ENCODE measurements at places on chromosomes 5 and 9.

DNA sequence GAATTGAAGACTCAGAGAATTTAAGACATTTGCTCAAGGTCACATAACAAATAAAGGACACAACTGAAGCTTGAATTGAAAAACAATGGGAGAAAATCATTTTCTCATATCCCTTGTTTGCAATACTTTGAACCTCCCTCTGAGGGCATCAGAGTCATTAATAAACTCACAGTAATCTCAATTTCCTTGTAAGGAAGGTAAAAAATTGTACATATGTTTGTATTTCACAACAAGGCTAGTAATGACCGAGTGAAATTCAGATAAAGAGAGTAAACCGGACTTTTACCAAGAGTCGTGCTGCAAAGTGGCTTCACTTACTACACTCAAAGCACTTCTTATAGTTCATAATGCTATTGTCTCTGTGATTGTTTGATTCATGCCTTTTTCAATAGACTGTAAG, 665.0 kb downstream of the NR2F1-AS1 start:
- DNase-seq: no peak

DNA sequence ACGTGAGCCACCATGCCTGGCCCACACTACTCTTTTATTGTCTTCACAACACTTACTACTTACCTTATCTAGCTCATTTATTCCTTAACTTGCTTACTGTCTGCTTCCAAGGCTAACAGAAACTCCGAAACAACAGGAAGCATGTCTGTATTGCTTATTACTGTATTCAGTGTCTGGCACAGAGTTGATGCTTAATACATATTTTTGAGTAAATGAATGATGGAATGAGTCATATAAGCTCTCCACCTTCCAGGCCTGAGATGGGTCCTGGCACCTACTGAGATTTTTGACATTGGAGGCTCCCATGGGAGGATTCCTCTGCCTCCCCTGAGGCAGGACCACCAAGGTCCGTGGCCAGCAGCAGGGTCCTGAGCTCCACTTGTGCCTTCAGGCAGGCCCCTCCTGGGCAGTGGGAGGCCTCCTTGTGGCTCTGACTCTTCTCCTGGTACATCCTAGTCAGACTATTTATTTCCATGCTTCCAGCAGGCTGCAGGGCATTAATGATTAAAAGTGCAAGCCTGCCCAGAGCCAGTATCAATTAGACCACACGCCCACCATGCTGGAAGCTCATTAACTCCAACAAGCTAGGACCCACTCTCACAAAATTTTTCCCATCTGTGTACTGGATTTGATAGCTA, 76.5 kb upstream of the CTNNA1 start:
- DNase-seq: no peak

- no peak for DNase-seq
These were observed 3.3 kb downstream of the EBF1 start for GRCh38 chr5:159096243-159096923.

DNA sequence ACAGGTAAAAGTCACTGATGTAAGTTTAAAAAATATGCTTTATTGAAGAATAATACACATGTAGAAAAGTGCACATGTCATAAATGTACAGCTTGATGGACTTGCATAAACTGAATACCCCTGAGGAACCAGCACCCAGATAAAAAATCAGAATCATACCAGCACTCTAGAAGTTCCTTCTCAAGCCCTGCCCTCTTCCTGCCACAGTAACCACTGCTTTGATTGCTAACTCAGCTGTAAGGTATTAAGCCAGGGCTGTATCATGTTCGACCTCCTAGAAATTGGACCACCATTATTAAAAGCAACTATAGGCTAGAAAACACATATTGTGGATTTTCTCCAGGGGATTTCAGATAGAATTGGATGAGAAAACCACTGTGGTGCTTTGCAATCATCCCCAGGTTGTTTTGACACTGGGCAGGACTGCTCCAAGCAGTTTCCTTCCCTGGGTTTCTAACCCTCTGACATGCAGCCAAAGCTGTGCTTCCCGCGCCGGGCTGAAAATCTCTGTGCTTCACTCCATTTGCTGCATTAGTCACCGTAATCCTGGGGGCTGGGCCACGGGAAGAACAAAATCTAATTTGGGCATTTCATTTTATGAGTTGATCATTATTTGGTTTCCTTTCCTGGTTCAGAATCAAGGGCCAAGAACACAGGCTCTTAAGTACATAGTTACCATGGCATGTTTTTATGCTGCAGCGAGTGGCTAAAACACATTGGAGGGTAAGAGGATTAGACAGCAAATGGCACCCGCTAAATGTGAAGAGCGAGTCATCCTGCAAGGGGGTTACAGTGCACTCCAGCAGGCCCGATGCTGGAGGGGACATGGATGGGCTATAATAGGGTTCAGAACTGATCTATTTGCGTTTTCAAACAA, 139.4 kb upstream of the IL12B start:
- DNase-seq: peak; percentile 13

DNA sequence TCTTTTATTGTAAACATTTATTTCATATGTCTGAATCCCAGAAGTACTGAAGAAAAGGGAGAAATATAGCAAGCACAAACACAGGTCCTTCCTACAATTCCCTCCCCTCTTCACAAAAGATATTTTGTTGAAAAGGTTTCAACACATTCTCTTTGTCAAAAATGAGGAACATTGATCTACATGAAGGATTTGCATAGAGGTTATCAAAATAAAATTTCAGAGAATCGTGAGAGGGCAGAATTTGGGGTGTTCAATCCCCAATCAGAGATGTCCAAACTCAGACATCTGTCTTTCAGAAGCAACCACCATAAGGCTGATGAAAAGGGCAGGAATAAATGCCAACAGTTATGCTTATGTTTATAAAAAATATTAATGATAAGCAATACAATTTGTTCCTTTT, 69.2 kb downstream of the MARCHF3 start:
- DNase-seq: no peak

GRCh38 chr5:149030838-149031397, 31.9 kb downstream of the SH3TC2 start:
- no peak for DNase-seq

- no peak for DNase-seq
These were observed 183.2 kb downstream of the ACTL7B start for GRCh38 chr9:108672475-108673190.

DNA sequence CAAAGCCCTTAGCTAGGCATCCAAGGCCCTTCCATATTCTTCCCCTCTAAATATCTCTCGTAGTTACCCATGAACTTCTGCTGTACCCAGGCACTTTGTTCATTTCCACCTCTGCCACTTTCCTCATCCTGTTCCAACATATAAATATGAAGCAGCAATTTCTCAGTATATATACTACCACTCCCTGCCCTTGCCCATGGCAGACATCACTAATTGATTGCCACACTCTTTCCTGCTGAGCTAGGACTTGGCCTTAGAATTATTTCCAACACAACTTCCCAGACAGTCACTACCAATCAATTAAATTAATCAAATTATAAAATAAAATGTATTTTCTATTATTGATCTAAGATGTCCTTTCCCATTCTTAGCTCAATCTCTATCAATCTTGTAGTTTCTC, 8.5 kb downstream of the INSYN2B start:
- DNase-seq: no peak

DNA sequence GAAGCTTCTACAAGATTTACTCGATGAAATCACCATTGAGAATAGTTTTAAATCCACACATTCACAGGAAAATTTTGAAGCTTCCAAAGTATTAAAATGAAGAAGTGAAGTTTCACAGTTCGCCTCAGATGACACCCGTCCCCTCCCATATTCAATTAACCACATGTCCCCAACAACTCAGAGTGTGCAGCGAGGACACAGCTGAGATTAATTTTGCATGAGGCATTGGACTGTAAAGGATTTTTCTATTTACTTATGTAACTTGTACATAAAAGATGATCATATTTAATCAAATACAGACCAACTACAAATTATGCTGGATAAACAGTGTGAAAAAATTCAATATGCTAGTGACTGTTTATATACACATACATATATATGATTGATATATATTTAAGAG, 84.7 kb upstream of the OLFM1 start:
- DNase-seq: no peak

- no peak for DNase-seq
These were observed 176.4 kb upstream of the PLCXD3 start for GRCh38 chr5:41686767-41687166.

GRCh38 chr5:149374303-149374702, 4.8 kb downstream of the IL17B start:
- DNase-seq: no peak

- DNase-seq: no peak
These were observed 154.5 kb upstream of the IER5L start for GRCh38 chr9:129332581-129332980.

DNA sequence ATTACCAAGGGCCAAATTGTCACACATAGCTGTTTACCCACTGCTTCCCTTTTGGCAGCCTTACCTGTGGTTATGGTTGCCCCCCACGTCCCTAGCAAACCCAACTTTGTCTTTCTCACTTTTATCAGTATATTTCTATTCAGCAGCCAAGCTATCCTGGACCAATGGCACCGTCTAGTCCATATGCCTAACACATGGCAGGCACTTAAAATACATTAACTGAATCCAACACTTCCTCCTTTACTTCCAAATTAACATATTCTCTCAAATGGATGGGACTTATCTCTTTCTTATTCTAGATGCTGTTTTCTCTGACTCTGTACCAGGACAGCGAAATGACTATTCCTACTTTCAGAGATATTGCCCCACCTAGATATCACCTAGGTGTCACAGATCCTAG, 50.9 kb upstream of the SLC44A1 start:
- no peak for DNase-seq

DNA sequence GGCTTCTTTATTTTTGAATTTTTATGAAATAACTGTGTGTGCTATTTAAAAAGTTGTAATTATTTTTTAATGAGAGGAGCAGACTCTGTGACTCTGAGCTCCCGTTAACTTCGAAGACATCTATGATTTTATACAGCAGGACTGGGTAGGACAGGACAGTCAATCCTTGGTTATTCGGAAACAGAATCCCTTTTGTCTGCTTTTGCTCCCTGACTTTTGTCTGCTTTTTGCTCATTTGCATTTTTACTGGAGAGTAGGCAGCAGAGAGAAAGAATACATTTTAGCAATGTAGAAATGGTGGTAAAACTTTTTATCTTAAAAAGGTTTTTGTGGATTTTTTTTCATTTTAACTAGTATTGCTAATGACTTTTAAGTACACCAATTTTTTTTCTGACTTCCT, 303.6 kb downstream of the ARHGAP26 start:
- DNase-seq: no peak

GRCh38 chr5:128407944-128408343, 130.1 kb downstream of the FBN2 start:
- no peak for DNase-seq

- DNase-seq: no peak
These were observed 847.3 kb downstream of the MAT2B start for GRCh38 chr5:164352695-164353094.

DNA sequence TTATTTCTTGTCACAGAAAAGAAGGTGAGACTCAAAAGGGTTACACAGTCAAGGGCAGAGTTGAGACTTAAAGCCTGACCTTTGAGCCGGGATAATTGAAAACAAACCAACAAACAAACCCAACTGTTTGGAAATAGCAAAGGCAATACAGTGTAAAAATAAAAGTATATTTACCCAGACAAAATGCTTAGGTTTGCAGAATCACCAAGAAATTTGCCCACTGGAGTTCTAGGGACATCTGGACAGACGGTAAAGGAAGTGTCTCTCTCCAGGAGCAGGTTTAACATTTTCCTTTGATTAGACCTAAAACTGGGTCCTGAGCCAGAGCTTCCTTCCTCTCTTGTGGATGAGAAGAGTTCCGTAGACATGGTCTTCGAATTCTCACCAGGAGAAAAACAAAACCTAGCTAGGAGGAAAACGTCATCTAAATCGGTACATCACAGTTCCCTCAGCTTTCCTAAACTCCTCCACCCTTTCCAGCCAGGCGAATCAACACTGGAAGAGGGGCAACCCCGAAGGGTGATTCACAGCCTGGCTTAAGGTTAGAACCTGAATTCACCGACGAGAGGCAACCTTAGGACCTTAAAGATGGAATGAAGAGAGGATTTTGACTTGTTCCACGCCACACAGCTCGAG, 673 bp downstream of the CDC25C start:
- no peak for DNase-seq

GRCh38 chr9:20551835-20552234, 70.5 kb downstream of the MLLT3 start:
- DNase-seq: no peak

- DNase-seq: no peak
These were observed 2.1 kb downstream of the NEURL1B start for GRCh38 chr5:172642926-172643871.

DNA sequence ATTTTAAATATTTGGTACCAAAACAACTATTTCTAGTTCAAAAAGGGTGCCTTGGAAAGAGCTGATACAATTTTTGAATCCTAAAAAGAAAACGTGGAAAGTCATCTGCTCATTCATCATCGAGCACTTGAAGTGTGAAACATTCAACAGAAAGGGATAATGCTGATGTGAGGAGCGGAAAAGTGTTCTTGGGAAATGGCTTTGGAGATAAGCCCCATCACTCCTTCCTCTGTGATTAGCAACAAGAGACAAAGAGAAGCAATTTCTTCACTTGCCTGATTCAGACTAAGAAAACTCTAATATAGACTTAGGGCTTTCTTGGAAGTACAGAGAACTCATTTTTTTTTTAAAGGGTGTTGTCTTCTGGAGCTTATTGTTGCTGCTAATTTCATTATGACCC, 74.9 kb downstream of the C9orf152 start:
- DNase-seq: no peak

GRCh38 chr5:110716247-110717245, 9.9 kb downstream of the TMEM232 start:
- DNase-seq: no peak

DNA sequence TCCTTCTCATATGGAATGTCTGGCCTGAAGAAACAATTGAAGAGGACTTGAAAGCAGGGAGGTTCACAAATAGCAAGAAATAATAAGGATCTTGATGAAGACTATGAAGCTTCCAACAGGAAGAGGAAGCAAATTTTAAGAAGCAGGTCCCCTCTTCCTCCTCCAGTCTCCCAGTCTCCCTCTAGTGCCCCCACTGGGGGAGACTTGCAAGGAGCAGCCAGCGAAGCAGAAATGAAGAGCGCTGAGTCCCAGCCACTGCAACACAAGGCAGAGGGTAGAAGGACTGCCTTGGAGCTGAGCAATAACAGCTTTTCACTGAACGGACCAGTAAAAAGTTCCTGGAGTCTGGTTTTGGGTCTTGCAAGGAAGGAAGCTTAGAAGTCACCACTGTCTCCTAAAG, 32.6 kb upstream of the ACO1 start:
- no peak for DNase-seq

DNA sequence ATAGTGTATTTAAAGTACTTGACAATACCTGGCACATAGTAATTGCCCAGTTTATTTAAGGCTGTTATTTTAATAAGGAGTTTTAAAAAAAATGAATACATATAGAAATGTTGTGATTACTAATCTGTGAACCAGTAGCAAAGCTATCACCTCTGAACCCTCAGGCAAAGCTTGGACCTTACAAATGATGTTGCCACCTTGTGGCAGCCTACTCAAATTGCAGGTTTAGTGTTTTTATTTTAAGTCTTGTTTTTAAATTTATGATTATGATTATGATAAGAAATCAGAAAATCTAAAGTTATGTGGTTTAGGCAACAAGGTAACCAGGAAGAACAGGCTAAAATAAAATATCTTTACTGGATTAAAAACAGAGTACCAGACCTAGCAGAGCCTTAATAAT, 35.8 kb downstream of the PPARGC1B start:
- DNase-seq: peak; percentile 60

GRCh38 chr5:168423971-168424370, 62.3 kb upstream of the RARS1 start:
- no peak for DNase-seq

Measured in suppressor macrophage treated with lipopolysaccharide for 1 hour (primary cell).